ENCODE measurements at places on chromosomes 1 and 21.

DNA sequence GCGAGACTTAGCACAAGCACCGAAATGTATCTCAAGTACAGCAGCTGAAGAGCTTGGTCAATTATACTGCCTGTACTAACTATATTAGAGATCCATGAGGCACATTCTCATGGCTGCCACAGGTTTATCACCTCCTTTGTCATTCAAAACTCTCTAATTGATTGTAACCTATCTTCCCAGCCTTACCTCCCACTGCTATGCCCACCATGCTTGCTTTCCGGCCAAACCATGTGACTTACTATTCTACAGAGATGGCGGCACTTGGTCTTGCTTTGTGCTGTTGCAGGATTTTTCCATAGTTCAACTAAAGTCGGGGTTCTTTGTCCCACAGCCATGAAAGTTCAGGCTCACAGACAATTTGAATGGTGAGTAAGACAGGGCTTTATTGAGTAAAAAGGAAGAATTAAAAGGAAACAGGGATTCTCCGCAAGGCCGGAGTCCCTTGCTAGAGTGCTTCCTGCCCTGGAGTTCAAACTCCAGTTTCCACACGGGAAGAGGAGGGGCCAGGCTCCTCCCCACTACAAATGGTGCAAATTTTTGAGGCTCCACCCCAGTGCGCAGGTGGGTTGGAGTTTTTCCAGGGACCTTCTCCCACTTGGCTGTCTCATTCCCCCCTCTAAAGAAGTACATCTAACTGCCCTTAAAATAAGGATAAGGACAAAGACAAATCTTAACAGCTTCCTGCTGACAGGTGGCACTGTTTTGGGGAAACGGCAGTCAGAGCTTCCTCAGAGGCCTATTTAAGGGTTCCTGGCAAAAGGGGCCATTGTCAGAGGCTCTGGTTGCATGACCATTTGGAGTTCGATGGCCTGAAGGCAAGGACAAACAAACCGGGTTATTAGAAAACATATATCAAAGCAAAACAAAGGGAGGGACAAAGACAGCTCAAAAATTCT, 28.7 kb downstream of the FMO2 start:
- no peak for DNase-seq

DNA sequence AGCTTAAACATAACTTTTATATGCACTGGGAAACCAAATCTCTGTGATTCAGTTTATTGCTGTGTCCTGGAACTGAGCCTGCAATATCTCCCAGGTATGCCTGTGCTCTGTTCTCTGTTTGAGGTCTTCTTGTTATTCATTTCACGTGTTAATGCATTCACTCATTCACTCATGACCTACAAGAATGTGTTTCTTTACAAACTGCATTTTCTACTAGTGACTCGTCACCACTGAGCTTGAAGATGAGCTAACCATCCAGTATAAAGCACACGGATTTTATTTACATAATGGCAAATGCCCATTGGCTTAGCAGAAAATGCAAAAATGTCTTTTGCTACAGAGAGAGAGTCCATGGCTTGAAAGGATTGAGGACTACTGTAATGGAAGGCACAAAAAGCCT, 75.0 kb upstream of the DUSP10 start:
- no peak for DNase-seq

GRCh38 chr1:35278886-35279554, 10.5 kb downstream of the ZMYM4 start:
- DNase-seq, result no peak

- DNase-seq, result no peak
Observed at GRCh38 chr1:112882271-112882744, 73.7 kb downstream of the SLC16A1 start.

DNA sequence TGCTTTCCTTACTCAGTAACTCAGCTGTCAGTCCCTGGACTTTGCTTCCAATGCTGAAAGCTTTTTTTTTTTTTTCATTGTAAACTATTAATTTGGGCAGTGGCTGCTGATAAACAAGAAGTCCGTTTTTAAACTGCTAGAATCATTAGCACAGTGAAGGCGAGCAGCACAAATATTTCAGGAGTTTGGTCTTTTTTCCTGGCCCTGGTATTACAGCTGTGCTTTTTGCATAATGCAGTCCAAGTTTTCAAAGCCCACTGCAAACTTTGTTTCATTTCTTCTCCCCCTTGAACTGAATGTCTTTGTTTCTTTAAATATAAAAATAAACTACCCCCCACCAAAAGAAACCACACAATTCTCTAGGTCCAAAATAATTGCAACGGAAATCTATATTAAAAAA, 6.6 kb downstream of the GLIS1 start:
- no peak for DNase-seq

DNA sequence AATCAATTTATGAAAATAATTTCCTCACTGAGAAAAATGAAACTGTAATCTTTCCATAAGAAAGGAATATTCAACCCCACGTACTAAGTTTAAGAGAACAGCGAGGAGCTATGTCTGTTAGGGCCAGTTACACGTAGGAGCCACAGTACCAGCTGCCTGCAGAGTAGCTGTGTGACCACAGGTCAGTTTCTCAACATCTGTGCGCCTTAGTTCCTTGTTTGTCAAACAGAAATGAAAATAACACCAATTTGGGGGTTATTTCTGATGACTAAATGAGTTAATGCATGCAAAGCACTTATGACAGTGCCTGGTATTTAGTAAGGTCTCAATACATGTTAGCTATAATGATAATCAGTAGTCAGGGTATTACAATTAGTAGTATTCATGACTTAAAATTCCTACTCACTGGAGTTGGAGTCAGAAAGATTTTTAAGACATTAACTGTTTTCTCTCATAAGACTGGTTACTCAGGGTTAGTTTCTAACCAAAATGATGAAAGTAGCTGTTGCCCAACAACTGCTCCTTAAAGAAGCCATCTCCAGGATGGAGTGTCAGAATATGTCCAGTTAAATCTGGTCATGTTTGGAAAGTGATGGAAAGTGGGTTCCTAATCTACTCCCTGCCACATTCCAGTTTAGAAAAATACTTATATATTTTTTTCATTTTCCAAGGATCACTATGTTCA, 85.8 kb upstream of the ZNF648 start:
- DNase-seq, result no peak

- no peak for DNase-seq
Observed at GRCh38 chr1:24554714-24555113, 1.2 kb upstream of the NCMAP start.

DNA sequence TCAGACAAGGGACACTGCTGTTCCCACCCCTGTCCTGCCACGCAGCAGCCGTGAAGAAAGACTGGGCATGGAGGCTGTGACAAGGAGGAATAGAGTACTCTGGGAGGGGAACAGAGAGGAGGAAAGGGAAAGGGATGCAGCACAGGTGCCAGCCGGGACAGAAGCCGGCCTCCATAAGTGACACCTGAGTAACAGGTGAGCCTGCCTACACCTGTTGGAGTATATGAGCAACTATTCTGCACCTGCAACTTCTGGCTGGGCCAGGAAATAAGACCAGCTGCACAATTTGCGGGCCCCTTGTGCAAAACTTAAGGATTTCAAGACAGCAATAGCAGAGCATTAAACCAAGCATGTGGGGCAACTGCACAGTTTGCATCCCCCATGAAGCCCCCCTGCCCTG, 72.5 kb upstream of the GOLT1A start:
- no peak for DNase-seq

Data from activated CD4-positive, alpha-beta memory T cell treated with anti-CD3 and anti-CD28 coated beads, Interleukin-2, amount 10 ng/mL, durations not matched to agents 7 days and 5 days (primary cell).